Renal cortical epithelial cell (primary cell): ENCODE measurements at places on chromosomes 7 and 10.

DNA sequence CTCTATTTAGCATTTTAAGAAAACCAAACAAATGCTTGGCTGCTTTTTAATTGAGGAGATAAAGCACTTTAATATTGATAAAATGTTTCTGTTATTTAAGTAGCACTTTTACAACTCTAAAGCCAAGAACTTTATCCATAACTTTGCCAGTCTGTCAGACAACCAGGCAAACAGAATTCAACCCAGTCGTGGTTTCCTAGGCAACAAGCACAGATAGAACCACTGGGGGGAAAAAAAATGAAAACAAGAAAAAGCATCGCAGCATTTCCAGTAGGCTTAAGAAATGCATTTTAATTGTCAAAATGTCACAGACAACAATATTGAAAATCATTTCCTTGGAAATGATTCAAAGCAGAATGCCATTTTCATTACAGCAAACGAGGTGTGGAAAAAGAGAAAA, 323.4 kb downstream of the PARD3 start:
- no peak for DNase-seq

DNA sequence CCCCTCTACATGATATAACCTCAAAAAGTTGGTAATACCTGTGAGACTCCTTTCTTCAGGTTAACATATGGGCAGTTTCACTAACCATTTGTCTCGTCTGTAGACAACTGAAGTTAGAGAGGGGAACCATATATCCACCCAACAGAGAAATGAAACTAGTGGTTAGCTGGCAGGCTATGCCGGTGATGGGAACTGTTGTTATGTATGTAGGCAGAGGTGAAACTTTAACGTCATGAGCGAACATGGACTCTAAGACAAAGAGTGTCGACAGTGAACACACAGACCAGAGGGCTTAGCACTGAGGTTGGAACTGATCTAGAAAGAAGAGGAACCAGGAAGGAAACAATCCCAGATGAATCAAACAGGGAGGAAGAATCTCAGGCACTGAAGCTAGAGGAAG, 112.4 kb downstream of the ELMO1 start:
- DNase-seq, result no peak

- no peak for DNase-seq
Measured at GRCh38 chr10:5616046-5616445, 50.3 kb downstream of the ASB13 start.

DNA sequence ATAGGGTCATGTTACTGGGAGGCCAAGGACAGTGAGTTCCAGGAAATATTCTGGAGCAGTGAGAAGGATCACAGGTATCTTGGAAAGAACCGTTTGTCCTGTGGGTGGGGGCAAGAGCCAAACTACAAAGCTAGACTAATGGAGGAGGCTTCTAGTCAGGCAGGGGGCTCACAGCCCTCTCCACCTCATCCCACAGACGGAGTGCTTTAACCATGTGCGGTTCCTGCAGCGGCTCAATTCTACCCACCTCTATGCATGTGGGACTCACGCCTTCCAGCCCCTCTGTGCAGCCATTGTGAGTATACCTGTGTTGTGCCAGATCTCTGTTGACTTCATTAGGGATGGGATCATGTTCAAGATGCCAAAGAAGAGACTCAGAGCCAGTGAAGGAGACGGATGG, 8.1 kb downstream of the SEMA4G start:
- DNase-seq, result no peak

- no peak for DNase-seq
Measured at GRCh38 chr10:117078168-117078837, 59.8 kb downstream of the VAX1 start.

- no peak for DNase-seq
Measured at GRCh38 chr10:16987976-16988610, 141.5 kb downstream of the CUBN start.

GRCh38 chr10:124417895-124418725, 613 bp downstream of the OAT start:
- peak; percentile 15 for DNase-seq

- DNase-seq, result no peak
Measured at GRCh38 chr10:133125901-133126300, 34.1 kb upstream of the KNDC1 start.

DNA sequence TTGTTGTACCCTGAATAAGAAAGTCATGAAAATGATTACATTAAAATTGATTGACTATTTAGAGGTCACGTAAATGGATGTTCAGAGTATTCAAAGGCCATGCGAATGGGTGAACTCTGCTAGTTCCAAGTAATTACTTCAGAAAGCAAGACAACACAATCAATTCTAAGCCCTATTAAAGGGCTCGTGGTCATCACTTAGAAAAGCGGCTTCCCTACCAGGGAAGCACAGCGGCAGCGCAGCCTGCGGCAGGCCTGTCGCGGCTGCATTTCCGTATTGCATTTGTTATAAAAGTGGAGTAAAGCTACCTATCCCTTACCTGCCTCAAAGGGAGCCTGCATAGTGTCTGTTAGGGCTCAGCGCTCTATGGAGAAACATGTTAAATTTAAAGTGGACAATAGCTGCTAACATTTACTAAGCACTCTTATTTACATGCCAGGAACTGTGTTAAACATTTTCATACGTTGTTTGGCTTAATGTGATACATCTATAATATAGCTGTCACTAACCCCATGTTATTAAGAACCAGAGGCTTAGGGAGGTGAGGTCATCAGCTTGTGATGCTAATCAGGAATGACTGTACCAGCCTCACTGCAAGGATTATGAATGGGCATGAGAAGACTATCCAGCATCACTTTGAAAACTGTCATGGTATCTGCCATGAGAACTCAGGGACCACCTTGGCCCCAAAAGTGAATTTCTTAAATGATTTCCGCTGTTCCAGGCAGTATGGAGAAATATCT, 187.5 kb downstream of the CELF2 start:
- DNase-seq, result peak; percentile 11

DNA sequence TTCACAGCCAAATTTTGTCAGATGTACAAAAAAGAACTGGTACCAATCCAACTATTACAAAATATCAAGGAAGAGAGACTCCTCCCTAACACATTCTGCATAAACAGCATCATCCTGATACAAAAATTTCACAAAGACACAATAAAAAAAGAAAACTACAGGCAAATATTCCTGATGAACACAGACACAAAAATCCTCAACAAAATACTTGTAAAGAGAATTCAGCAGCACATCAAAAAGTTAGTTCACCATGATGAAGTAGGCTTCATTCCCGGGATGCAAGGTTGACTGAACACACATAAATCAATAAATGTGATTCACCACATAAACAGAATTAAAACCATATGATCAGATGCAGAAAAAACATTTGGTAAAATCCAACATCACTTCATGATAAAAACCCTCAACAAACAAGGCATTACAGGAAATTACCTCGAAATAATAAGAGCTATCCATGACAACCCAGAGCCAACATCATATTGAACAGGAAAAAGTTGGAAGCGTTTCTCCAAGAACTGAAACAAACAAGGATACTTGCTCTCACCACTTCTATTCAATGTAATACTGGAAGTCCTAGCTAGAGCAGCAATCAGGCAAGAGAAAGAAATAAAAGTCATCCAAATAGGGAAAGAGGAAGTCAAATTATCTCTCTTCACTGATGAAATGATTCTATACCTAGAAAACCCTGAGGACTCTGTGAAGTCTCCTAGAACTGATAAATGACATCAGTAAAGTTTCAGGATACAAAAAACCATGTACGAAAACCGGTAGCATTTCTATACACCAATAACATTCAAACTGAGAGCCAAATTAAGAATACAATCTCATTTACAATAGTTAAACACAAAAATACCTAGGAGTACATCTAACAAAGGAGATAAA, 223.1 kb downstream of the REEP3 start:
- peak; percentile 11 for DNase-seq

DNA sequence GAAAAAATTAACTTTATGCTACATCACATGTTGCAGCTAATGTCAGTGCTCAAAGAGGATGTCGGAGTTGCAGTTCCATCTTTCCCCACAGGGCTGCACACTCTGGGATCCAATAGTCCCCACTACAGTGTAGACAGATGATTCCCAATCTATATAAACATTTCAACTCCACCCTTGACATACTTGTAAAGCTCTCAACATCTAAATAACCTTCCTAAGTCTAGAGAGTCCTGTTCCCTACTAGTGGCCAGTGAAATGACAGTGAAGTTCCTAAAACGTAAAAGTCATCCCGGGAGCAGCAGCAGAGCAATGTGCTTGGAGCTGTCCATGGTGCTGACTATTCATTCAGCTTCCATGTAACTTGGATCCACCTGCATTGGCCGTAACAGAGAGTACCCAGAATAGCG, 145.1 kb downstream of the GRM8 start:
- peak; percentile 56 for DNase-seq

- no peak for DNase-seq
Measured at GRCh38 chr7:102050864-102051460, 233.5 kb downstream of the CUX1 start.

- no peak for DNase-seq
Measured at GRCh38 chr7:129188892-129189660, 643 bp downstream of the SMO start.

DNA sequence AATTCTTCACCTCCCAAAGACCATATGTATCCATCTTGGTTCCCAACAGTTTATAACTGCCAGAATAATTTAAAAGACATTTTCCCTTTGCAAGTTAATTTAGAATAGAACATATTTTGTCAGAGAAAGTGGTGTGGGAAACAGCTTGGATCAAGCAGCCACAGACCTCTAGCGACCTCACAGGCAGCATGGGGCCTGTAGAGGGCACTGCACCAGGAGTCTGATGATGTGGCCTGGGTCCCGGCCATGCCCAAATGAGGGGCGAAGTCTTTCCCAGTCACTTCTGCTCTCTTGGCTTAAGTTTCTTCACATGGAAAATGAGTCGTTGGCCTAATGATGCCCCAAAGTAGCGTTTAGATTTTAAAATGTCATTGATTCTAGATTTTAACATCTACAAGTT, 243.2 kb downstream of the SDK1 start:
- no peak for DNase-seq
